Skeletal muscle cell (primary cell): ENCODE measurements at places on chromosomes 1 and 21.

DNA sequence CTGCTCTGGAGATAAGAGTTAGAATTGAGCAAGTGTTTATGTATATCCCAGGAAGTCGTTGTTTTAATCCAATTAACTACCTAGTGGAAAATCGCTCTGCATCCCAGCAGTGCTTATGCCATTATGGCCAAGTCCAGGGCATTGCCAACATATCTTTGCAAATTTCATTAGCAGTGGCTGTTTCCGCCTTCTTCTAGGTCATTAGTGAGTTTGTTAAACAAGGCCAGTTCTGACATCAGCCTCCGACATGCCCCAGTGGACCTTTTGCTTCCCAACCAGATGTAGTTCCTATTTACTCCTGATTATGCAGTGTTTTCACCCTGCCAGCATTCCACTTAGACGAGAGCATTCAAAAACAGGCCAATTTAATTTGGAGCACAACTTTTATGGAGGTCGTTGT lies 106.8 kb upstream of the FAM78B start:
- no peak for DNase-seq

- DNase-seq: no peak
Observed at GRCh38 chr1:95230768-95231191, 3.2 kb upstream of the RWDD3 start.

GRCh38 chr1:101290119-101290921 lies 53.5 kb downstream of the S1PR1 start:
- DNase-seq: no peak

DNA sequence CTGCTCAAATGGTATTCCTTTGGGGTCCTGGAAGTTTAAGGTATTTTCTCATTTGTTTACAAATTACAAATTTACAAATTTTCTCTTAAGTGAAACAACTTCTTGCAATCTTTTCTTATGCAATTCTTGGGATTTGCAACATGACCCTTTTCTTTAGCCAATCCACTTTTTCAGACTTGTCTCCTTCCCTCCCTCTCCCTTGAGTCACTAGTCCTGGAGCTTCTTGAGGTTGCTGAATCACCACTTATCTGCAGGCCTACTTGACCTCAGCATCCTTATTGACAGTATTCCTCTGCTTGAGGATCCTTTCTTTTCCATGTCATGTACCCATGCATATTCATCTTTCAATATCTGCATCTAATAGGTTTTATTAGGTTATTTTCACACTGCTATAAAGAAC lies 302.8 kb upstream of the ADAMTS5 start:
- DNase-seq: peak; percentile 83

DNA sequence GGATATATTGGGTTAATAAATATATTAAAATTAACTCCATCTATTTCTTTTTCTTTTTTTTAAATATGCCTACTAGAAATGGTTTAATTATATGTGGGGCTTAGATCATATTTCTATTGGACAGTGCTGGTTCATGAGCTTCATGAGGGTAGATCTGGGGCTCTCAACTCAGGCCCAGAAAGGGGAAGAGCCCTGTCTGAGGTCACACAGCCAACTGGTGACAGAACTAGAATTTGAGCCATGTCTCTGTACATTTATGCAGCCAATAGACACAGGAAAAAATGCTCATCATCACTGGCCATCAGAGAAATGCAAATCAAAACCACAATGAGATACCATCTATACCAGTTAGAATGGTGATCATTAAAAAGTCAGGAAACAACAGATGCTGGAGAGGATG lies 5.1 kb upstream of the EPHB2 start:
- DNase-seq: no peak

GRCh38 chr21:14995226-14995625 lies 69.6 kb downstream of the NRIP1 start:
- DNase-seq: no peak

DNA sequence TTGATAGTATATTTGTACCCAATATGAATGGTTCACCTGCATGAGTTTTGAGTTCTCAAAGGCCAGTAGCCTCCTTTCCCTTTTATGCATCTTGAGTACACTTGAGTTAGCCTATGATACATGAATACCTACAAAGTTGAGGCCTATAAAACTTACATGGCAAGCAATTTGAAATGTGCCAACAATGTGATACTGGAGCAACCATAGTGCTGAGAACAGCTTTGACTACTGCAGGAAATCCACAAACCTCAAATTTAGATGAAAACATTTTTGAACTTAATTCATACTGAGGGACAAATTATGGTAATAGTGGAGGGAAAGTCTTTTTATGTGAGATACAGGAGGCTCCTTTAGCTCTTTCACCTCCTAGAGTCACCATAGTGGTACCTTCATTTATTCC lies 37.4 kb downstream of the LEPR start:
- no peak for DNase-seq

DNA sequence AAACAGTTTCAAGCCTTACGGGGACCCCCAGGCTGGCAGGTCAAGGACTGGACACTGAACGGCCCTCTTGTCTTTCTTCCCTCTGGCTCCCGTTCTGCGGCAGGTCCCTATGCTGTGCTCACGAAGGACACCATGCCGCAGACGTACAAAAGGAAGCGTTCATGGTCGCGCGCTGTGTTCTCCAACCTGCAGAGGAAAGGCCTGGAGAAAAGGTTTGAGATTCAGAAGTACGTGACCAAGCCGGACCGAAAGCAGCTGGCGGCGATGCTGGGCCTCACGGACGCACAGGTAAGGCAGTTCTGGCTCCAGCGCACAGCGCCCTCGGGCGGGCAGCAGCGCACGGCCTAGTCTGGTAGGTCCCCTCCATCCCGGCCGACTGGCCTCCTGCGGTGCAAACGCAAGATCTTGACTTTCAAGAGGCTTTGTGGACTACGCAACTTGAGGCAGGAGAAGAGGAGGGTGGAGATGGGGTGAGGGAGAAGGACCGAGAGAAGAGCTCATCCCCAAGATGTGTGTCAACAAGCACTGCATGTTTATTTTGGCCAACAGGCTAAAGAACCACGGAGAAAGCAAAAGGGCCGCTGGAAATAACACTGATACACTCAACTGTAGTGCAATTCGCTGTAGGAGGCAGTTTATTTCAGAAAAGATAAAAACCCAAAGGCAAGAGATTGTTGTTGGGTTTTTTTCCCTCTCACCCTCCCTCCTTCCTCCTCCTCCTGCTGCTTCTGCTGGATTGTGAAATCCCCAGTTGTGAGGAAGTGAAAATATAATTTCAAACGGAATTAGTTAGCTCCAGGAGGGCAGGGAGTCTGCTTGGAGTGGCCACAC lies 3.0 kb downstream of the HLX start:
- peak; percentile 69 for DNase-seq

DNA sequence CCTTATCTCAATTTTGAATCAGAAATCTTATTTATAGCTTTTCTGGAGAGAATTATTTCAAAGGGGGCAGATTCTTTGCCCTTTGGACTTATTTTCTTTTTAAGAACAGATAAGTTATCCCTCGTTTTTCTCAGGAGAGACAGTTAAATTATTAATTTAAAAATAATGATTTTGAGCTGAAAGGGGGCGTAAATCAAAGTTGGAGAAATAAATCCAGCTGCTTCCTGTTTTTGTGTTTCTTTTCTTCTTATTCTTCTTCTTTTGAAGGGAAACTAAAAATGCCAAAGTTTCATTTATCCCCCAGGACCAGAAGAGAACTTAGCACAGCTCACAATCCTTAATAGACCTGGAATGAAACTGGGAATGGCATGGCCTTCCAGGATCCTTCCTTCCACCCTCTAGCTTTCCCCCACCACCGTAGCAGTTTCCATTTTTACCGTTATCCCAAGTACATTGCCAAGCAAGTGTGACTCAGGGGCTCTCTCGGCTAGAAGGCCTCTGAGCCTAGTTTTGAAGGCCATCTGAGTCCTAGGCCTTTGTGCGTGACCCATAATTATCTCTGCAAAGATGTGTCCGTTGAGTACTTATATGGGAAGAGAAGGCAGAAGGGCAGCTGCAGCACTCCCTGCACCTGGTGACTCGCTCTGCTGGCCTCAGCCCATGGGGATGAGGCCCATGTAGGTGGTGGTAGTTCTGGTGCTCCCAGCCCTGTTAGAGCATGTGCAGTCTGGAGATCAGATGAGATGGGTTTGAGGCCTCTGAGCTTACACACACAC lies 181.7 kb downstream of the ROR1 start:
- DNase-seq: no peak

- DNase-seq: peak; percentile 52
Observed at GRCh38 chr1:32400876-32401631, 6.8 kb upstream of the BSDC1 start.

DNA sequence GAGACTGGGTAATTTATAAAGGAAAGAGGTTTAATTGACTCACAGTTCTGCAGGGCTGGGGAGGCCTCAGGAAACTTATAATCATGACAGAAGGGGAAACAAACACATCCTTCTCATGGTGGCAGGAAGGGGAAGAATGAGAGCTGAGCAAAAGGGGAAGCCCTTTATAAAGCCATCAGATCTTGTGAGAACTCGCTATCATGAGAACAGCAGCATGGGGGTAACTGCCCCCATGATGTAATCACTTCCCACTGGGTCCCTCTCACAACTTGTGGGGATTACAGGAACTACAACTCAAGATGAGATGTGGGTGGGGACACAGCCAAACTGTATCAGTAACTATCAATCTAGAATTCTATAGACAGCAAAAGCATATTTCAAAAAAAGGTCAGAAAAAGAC lies 64.7 kb upstream of the ACTRT2 start:
- DNase-seq: no peak

DNA sequence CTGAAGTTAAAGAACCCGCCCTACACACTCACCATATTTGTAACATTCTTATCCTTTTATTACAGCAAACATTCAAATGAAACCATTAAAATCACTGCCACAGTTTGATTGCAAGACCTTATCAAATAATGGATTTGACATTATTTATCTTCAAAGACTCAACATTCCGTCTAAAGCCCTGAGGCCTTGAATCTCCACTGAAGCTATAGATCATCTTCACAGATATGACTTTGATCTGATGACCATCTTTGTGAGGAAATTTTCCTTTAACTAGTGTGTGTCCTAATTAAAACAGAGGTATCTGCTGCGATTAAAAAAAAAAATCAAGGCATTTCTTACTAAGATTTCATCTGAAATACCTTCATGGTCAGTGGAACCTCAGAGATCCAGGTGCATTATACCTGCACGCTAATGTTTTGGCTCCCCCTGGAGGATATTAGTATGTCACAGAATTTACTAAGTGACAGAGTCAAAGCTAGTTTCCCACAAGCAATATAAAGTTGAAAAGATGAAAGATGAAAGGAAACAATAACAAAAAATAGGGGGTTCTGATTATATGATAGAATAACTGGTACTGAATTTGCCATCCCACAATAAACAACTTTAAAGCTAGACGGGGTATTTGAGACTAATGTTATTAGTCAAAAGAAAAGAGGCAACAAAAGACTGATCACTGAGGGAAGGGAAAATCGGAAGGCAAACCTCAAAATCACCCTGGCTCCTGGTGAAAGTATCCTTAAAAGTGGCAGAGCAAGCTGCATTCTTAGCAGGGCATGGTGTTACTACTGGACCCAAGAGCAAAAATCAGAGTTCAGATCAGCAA lies 923.4 kb downstream of the NCAM2 start:
- no peak for DNase-seq

DNA sequence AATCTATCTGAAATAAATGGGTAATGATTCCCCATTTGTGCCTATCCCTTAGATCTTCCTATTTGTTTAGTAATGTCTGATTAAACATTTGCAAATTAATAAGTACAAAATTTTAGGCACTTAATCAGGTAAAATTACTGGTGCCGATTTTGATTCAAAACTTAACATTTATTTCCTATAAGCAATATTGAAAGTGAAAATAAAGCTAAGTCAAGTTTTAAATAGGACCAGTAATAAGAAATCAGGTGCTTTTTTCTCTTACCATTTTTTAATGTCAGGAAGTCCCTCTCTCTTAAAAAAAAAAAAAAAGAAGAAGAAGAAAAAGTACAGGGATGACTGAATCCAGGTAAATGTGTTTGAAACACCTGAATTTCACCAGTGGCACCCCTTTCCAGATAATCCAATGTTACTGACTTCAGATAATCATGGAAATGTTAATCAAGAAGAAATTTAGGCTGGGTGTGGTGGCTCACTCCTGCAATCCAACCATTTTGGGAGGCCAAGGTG lies 836 bp upstream of the GBP4 start:
- no peak for DNase-seq
